ENCODE measurements at places on chromosomes 16 and 17. TPM values are rescaled to one million over a fixed set of nuclear protein-coding genes. Genes with fewer than 3 reads are reported as not detected.

GRCh38 chr17:43803758-43804157 is 23.5 kb downstream of the CFAP97D1 start:
- DNase-seq: no peak

DNA sequence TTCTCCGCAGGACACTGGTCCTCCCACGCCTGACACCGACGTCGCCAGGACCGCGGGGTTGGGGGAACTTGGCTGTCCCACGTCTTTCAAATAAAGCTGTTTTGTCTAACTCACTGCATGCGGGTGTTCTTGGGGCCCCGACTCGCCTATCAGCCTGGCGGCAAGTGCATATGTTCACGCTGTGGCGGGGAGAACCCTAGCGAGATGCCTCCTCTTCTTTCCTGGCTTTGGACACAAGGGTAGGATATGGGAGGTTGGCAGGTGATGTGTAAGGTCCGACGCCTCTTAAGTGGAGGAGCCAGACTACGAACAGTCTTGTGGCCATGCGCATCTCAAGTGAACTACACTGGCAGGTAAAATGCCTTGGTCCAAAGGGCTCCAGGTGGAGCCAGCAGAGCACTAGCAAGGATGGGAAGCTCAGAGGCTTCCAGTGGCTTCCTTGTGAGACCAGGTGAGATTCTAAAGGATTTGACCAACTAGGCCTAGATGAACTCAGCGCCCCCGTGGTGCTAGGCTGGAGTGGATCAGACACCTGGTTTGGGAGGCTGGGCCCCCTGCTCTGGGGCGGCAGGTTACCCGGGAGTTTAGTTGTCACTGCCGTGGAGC is 873 bp upstream of the RPS2 start:
- no peak for DNase-seq

- no peak for DNase-seq
Observed at GRCh38 chr16:48430890-48431289, 45.7 kb upstream of the SIAH1 start.

DNA sequence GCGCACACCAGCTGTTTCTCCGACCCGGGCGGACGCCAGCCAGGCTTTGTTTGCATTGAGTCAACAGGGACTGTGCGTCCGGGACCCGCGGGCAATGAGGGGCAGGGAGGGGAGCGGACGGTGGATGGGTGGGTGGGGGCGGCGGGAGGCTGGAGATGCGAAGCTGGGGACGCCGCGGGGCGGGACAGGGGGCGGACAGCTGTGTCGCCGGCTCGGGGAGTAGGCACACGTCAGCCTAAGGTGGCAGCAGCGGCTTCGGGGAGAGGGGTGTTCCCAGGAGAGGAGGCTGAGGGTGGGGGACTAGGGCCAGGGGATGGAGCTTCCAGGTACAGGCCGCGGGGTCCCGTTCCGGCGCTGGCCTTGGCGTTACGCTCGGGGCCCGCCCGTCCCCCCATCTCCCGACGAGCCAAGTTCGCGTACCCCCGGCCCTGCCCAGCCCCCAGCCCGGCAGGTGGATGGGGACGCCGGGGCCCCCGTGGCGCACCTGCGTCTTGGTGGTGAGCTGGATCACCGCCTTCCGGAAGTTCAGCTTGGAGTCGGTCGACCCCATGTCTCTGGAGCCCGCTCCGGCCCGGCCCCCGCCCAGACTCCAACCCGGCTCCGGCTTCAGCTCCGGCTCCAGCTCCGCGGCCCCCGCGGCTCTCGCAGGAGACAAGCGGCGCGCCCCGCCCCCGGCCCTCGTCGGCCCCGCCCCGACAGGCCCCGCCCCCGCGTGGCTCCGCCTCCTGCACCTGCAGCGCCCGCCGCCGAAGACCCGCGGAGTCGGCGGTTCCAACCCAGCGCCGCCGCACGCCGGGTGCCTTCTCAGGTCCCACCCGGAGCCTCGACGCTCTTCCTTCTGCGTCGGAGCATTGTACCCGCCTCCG is at the start of gene HID1:
TSS of gene HID1 (minus strand) at position 653 of the 866 bp plus-strand sequence. CDS start at position 550, 103 bp downstream.
- DNase-seq: peak; percentile 62

DNA sequence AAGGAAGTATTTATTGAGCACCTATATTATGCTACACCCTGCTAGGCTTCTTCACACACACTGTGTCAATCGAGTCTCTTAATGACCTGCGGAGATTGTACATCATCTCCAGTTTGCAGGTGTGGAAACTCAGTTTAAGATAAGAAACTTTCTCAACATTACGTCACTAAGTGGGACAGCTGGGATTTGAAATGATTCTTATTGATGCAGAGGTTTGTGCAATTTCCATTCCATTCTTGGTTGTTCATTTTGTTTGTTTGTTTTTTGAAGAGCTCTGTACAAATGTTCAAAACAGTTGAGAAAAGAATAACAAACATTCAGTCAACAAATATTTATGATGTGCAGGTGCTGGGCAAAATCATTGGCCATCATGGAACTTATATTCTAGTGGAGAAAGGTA is 84.8 kb downstream of the MAP2K6 start:
- no peak for DNase-seq

DNA sequence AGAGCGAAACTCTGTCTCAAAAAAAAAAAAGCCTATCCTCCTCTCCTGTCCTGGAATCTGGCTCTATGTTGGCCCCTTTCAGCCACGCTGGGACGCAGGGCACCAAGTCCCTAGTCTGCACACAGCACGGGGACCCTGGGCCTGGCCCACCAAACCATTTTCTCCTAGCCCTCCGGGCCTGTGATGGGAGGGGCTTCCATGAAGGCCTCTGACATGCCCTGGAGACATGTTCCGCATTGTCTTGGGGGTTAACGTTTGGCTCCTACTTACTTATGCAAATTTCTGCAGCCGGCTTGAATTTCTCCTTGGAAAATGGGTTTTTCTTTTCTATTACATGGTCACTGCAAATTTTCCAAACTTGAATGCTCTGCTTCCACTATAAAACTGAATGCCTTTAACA is 12.6 kb upstream of the GPT2 start:
- DNase-seq: no peak

DNA sequence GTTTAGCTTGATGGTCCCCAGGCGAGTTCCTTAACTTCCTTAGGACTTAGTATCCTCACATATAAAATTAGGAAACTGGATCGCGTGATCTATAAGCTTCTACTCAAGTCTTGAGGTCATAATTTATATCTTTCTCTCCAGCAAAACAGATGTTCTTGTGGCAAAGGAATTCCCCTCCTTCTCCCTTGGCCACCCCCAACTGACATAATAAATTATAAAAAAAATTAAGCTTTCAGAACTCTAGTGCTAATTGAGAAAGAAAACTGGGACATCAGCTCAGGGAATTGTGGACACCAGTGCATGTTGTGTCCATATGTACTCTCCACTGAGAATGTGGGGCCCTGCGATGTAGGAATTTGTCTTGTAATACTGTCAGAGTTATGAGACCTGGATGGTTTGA is 13.5 kb downstream of the GNAO1 start:
- DNase-seq: no peak

GRCh38 chr17:28871056-28871579 is 16.3 kb downstream of the ERAL1 start:
- DNase-seq: no peak

DNA sequence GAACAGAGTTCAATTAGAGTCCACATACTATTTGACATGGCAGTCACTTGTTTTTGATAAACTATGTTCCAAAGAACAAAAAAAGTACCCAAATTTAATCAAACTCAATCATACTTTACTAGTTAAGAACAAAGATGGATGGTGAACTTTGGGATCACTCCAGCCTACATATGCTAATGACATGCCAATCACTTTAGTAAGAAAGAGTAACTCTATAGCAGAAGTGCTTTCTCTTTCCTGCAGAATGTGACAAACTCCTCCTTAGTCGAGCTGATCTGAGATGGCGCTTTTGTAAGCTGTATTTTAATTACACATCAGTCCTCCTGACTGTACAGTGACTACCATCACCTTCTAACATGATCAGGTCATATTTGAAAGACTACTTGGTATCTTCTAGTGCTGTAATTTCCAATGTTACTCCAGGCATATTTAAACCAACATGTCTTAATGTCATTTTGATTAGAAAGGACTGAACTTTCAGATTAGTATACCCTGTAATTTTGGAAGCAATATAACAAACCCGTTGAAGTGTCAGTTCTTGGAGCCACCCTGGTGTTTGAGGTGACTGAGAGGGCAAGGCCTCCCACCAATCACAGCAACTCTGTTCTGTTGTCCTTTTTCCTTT is 4.1 kb downstream of the NETO2 start:
- DNase-seq: no peak

GRCh38 chr17:81428948-81429774 is 33.9 kb downstream of the BAHCC1 start:
- no peak for DNase-seq

DNA sequence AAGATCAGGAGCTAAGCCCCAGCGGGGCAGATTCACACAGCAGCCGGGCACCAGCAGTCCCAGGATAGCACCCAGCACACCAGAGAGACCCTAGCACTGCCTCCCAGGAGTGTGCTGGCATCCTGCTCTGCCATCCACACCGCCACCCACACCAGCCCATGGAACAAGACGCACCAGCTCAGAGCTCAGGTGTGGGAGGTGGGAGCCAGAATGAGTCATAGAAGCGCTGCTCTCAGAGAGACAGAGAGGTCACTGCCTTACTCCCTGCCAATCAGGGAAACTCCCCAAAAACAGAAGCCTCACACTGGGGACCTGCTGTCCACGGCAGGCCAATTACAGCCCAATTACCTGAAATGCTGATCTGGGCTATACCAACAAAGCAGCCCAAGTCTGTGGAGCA is 64.9 kb downstream of the CDYL2 start:
- DNase-seq: no peak

DNA sequence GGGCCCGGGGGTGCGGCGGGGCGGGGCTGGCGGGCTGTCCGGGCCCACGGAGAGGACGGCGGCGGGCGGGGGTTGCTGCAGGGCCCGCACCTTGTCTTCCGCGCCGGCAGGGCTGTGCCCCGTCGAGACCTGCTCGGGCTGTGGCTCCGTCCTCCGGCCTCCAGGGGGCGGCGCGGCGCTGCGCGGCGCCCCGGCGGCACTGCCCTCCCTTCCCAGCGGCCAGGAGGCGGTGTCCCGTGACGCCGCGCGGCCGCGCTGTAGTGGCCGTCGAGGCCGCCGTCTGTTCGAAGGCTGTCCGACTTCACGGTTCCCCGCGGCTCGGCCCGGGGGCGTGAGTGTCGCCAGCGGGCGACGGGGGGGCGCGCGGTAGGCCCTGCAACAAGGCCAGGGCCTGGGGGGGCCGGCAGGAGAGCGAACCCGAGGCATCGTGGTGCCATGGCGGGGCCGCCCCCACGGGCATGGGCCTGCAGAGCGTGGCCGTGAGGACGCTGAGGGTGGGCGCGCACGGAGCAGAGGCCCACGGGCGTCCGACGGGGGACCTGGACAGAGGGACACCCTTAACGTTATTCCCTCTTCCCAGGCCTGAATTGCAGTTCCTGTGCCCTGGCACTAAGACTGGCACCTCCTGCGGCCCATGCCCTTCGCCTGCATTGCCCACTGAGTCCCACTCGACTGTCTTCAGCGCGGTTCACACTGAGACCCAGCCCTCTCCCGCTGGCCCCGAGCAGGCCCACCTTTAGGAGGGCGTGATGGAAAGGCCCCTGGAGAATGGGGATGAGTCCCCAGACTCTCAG is at the start of gene PLEKHG4:
TSS of gene PLEKHG4 (plus strand) at position 237 of the 794 bp plus-strand sequence. CDS start at position 750, 513 bp downstream.
- peak; percentile 78 for DNase-seq

MT3 gene
- total RNA-seq: not detected

- DNase-seq: no peak
Observed at GRCh38 chr17:49730785-49731434, 23.1 kb upstream of the SLC35B1 start.

DNA sequence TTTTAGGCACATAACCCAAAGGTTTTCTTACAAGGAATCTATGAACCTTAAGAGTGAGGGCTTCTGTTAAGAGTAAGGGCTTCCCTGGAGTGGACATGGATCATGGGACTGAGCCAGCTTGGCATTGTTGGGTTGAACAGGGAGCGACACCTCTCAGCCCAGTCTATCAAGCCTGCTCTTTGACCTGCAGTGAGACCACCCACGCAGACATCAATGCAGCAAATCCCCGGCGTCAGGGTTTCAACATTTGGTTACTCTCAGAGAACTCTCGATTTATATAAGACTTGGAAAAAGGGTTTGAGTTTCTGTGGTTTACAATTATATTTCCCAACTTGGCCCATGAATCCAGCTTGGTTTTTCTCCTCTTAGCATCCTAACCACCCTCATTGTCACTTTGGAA is 299.9 kb downstream of the WWOX start:
- no peak for DNase-seq
